Thoracic aorta (tissue), 2 donors: ENCODE measurements at places on chromosomes 16 and 17.

DNA sequence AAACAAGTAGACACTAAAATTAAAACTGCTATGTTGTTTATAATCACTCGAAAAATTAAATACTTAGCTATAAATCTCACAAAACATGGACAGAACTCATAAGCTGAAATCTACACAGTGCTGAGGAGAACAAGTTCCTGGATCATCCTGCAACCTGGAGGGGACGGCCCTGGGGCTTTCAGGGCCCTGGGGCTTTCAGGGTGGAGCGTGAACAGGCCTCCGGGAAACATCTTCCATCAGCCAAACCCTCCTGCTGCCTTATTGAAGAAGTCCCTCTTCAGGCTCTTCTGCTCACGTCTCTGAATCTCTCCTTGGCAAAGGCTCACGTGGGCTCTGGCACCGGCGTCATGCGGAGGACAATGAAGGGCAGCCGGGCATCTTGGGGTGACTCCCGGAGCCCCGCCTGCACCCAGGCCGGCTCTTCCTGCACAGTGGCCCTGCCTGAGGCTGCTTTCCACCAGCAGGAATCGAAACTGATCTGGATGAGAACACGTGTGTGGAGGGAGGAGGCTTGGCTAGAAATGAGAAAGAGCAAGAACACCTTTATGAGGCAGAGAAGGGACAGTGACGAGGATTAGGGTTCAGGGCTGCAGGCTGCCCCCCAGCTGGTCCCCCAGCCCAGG, 127.3 kb downstream of the CDRT15L2 start:
- no peak for DNase-seq

DNA sequence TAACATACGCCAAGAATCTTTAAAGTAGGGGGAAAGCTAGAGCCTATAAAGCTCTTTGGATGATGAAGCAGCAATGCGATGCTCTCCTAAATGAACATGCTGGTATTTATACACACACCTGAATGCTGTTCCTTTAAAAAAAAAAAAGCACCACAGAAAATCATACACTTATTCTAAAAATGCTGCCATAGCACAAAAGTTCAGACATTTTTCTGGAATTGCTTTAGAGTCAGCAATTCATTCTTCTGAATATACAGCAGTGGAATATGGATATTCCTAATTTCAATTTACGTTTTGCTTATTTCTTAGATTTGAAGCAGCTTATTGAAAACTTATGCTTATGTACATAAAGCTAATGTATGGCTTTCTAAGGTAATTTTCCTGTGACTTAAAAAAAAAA, 3.1 kb downstream of the CSNK2A2 start:
- DNase-seq, result no peak

DNA sequence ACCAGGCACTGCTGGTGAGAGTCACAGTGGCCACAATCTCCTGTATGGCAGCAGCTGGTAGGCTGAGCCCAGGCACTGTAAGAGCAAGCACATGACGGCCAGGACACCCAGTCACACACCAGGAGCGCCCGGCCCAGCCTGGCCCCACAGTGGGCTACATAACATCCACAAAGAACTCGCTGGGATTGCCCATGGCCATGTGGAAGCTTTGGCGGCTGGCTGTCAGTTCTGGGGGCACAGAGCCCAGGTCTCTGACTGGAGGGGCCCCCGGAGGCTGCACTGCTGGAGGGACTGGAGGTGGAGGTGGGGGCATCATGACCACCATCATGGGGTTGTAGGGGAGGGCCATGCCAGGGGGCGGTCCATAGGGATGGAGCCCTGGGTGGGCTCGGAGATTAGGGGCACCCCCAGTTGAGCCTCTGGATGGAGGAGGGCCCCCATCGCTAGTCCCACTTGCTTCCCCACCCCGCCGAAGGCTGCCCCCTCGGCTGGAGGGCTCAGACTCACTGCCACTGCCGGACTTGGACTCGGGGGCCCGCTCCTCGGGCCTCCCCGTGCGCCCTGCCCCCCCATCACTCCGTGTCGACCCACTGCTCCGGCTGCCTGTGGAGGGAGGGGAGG, 6.1 kb downstream of the ACADVL start:
- no peak for DNase-seq

DNA sequence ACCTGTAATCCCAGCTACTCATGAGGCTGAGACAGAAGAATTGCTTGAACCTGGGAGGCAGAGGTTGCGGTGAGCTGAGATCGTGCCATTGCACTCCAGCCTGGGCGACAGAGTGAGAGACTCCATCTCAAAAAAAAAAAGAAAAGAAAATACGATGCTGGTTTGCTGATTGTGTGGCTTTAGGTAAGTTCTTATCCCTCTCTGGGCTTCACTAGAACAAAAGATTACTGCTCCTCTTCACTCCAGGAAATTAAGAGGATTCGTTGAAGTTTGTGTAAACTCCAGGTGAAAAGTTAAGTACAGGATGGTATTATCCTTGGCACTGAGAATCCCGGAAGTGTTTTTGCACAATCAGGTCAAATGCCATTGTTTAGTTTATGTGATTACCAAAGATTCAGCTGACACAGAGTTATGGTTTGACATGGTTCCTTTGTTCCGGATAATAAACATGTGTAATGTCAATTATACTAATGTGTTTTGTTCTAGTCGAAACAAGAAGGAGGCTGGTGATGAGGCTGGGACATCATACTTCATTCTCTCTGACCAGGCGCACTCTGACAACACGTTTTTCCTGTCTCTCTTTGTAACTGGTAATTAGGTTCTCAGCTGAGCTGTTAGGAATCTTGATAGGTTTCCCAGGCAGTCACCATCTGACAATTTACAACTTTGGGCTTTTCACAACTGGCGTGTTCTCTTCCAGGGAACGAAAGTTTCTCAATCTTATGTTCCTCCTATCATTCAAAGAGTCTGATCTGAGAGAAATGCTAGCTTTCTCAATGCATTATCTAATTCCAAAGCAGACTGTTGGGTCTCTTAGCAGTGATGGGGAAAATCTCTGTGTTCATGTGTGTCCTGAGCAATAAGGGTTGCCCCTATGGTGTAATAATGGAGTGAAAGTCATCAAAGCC, 10.8 kb upstream of the TAOK1 start:
- no peak for DNase-seq

DNA sequence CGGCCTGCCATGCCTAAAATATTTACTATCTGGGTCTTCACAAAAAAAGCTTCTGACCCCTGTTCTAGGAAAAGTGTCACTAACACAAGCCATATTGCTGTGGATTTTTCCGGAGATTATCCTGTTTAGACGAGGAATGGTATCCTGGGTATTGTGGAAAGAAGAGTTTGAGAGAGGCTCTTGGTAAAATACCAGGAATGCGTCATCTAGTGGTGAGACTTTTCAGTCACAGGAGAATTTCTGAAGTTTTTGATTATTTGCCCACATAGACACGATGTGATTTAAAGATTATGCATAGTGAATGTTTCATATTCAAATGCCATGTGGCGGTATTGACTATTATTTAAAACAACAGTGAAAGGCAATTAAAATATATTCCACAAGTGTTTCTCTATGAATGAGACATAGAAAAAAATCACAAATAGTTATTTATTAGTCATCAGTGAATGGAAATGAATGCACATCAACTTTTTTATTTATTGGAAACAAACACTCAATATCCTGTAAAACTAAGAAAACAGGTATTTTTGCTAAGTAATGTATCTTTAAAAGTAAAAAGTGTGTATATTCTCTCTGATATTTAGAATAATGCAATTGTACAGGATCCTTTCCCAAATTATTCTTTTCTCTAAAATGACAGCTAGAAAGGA, 7.8 kb downstream of the KRT28 start:
- DNase-seq, result no peak

GRCh38 chr17:43216762-43217613, 5.3 kb downstream of the TMEM106A start:
- no peak for DNase-seq

- DNase-seq, result no peak
Observed at GRCh38 chr17:44530896-44531418, 26.3 kb upstream of the FZD2 start.

DNA sequence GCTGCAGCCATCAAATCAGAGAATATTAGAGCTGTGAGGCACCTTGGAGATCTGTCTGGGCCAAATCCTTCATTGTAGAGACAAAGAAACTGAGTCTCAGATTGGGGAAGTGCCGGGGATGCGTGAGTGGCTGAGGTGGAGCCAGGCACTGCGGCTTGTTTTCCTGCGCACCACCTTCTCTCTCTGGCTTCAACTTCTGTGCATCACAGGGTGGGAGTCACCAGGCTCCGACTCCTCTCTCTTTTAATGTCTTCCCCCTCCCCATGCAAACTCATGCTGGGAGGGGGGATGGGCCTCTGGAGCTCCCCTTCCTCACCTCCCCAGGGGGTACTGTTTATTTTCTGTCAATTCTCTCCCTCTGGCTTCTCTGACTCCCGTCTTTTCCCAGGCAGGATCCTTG, 8.7 kb upstream of the ETV4 start:
- DNase-seq, result no peak

- DNase-seq, result no peak
Observed at GRCh38 chr17:77579682-77580081, 378.8 kb upstream of the TNRC6C start.

- no peak for DNase-seq
Observed at GRCh38 chr16:57478396-57479204, 7.7 kb downstream of the DOK4 start.

DNA sequence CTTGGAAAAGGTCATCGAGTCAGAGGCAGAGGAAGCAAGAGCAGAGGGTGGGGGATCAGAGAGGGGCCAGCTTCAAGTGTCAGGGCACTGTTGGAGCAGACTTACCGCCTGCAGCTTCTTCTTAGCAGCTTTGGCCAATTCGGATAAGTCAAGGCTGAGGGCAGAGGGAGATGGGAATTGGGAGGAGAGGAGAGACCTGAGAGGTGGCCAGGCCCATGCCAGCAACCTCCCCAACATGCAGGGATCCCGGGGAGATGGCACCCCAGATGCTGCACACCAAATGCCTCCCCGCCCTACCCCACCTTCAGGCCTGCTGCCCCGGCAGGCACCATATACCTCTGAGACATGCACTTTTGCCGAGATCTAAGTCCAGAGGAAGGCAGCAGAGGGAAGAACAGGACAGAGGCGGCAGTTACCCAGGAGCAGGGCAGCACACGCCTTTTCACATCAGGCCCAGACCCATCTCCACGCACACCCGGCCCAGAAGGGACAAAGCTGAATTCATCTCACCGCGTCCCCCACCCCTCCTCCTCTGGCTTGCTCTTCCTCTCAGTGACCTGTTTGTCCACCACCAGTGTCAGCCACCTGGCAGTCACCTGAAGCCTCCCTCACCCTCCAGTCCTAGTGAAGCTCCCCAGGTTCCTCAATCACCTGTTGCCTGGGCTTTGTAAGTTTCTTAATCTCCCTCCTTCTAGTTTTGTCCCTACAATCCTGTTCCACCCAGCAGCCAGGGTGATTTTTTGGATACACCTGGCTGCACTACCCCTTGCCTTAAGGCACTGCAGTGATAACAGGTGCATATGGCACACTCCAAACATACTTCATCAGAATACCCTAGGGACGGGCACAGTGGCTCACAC, 10.4 kb downstream of the TP53I13 start:
- no peak for DNase-seq

GRCh38 chr16:73122604-73123391, 74.9 kb upstream of the ZFHX3 start:
- no peak for DNase-seq

GRCh38 chr17:50922721-50923405, 56.7 kb upstream of the TOB1 start:
- no peak for DNase-seq

GRCh38 chr17:36017799-36018198, at the start of gene CCL23:
Gene CCL23, minus strand, starts transcription at chr17:36017972. Its CDS starts 75 bp downstream, at chr17:36017897.
- no peak for DNase-seq

DNA sequence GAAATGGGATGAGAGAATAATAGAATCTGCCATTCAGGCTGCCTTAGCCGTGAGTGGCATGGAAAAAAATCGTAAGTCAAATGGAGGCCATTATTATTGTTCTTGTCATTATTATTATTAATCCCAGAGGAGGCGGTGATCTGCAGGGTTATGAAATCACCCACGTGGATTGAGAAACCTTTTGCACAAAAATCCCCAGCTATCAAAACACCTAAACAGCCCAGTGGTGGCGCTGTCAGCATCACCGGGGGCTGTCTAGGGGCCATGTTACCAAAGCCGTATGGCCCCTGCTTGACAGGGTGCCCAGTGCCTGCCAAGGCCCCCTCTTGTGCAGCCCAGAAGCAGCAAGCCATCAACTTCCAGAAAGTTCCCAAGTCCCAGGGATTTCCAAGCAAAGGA, 25.2 kb downstream of the CNGB1 start:
- no peak for DNase-seq

GRCh38 chr16:56281249-56281805, 90.0 kb downstream of the GNAO1 start:
- DNase-seq, result no peak

DNA sequence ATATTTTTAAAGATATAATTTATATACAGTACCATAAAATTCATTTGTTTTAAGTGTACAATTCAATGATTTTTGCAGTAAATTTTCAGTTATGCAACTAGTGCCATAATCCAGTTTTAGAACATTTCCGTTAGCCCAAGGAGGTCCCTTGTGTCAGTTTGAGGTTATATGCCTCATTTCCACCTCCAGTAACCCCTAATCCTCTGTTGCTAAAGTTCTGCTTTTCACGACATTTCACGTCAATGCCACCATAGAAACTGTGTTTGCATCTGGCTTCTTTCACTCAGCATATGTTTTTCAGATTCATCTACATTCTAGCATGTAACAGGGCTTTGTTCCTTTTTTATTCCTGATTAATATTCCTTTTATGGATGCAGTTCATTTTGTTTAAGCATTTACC, 42.4 kb upstream of the NUDT7 start:
- DNase-seq, result no peak

GRCh38 chr16:31471875-31472708, at the start of gene TGFB1I1:
Gene TGFB1I1, plus strand, starts transcription at chr16:31472152. Its CDS starts 37 bp downstream, at chr16:31472189.
- no peak for DNase-seq

- DNase-seq, result no peak
Observed at GRCh38 chr16:81997738-81998137, 13.5 kb downstream of the SDR42E1 start.

- DNase-seq, result no peak
Observed at GRCh38 chr17:332023-332422, 20.6 kb downstream of the RPH3AL start.

GRCh38 chr17:56130631-56131030, 22.6 kb upstream of the ANKFN1 start:
- DNase-seq, result no peak

GRCh38 chr17:12815642-12816141, 26.4 kb downstream of the ARHGAP44 start:
- DNase-seq, result no peak

- DNase-seq, result no peak
Observed at GRCh38 chr16:55943267-55943666, 68.1 kb upstream of the CES5A start.

- no peak for DNase-seq
Observed at GRCh38 chr16:10946308-10946707, 1.9 kb downstream of the CLEC16A start.
